ENCODE measurements at places on chromosomes 3 and 15.

- no peak for DNase-seq
These were observed 15.3 kb upstream of the KLHL25 start for GRCh38 chr15:85810075-85810474.

DNA sequence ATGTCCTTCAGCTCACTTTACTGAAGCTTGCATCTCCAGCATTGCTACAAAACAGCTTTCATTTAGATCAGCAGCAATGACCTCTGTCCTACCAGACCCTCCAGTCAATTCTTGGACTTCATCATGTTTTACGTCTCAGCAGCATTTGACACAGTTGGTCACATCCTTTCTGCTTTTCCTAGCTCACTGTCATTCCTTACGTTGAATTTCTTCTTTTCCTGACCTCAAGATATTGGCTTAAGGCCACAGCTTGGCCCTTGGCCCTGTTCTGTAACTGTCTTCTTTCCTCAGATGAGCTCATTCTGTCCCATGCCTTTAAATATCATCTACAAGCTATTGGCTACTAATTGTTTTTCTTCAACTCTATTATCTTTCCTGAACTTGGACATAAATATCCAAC, 576.2 kb upstream of the KCNMB2 start:
- DNase-seq = no peak

- DNase-seq = no peak
These were observed 477.4 kb upstream of the RASGRP1 start for GRCh38 chr15:39041979-39042495.

DNA sequence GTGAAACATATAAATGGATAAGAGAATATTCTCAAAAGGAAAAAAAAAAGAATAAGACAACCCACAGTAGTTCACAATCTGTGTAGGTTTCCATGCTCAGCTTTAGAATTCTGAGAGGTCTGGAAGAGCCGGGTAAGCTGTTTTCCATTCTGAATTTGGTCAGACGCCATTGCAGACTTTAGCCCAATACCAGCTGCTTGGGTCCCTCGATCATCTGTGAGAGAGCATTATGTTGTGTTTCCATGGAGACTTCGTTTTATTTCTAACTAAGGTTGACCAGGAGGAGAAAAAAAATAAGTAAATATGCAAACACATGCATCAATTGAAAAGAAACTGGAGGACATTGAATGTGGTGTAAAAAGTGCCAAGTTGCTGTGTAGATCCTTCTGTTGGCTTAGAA, 25.5 kb downstream of the KCNAB1 start:
- no peak for DNase-seq

- no peak for DNase-seq
These were observed 39.0 kb downstream of the MNS1 start for GRCh38 chr15:56425976-56426375.

- no peak for DNase-seq
These were observed 44.5 kb upstream of the CCDC80 start for GRCh38 chr3:112685420-112685819.

- no peak for DNase-seq
These were observed 2.9 kb downstream of the WNT5A start for GRCh38 chr3:55484191-55484689.

DNA sequence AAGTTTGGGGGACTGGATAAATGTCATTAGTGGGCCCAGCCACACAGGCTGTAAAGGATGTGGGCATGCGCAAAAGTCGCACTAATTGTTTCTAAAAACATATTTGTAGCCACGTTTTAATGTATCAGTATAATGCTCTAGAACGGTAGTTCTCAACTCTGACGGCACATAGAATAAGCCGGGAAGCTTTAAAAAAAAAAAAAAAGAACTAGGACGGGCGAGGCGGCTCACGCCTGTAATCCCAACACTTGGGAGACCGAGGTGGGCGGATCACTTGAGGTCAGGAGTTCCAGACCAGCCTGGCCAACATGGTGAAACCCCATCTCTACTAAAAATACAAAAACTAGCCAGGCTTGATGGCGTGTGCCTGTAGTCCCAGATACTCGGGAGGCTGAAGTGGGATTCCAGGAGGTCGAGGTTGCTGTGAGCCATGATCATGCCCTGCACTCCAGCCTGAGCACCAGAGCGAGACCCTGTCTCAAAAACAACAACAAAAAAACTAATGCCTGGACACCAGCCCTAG, 618 bp upstream of the MON1A start:
- DNase-seq = peak; percentile 3

DNA sequence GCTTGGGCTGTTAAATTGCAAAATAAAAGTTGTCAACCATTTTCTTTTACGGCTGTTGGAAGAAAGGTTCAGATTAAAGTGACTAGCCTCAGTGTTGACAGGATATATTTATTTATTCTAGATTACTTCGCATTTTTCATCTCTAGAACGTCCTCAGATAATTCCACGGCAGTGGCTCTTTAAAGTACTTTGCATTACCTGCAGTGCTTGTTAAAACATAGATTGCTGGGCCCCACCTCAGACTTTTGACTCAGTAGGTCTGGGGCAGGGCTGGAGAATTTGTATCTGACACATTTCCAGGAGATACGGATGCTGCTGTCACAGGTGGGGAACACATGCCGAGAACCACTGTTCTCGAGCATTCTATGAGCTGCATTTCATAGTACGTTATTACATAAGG, 292.7 kb downstream of the EDEM1 start:
- no peak for DNase-seq

- DNase-seq = peak; percentile 25
These were observed 8.9 kb downstream of the GYG1 start for GRCh38 chr3:149000206-149000745.

- no peak for DNase-seq
These were observed 38.3 kb downstream of the ETV5 start for GRCh38 chr3:186070550-186070949.

GRCh38 chr15:84099181-84099580, 136.4 kb upstream of the GOLGA6L4 start:
- DNase-seq = peak; percentile 84

DNA sequence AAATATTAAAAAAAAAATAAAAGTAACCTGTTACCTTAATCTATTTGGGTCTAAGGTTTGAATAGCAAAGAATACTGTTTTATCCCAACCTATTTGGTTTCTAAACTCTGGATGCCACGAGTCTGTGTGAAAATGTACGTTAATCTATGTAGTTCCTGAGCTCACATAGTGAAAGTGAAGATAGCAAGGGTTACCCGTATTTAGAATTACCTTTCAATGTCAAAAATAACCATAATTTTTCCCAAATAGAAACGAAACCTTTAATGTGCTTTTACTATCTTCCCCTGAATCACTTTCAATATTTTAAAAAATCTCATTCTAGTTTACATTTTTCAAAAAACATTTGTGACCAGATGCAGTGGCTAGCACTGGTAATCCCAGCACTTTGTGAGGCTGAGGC, 5.8 kb upstream of the USP50 start:
- DNase-seq = no peak

DNA sequence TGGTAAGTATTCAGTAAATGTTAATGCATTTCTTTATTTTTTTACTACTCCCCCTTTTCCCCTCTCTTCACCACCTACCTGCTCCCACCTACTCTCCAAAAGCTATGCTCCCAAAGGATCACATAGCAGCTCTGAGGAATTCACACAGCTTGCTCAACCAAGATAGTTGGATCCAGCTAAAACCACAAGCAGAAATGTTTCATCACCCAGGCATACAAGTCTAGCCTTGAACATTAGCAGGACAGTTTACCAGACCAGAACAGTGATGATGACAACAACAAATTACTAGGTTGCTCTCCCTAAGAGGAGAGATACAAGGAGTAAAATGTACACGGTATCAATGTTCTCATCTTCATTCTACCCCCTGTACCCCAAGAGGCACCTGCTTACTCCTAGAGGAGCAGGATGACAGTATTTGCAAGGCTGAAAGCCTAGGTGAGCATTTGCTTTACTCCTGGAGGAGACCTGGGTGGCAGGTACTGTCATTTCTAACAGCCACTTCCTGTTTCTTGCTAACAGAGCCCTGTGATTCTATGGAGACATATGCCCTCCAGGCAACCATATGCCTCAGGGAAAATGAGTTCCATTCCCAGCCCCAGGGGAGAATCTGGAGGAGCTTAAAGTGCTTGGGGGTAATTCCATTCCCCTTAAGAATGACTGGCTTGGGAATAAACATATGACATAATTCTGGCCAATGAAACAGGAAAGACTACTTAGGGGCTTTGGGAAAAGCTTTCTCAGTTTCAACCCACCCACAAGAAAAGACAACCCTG, 237.5 kb downstream of the NTRK3 start:
- DNase-seq = no peak

DNA sequence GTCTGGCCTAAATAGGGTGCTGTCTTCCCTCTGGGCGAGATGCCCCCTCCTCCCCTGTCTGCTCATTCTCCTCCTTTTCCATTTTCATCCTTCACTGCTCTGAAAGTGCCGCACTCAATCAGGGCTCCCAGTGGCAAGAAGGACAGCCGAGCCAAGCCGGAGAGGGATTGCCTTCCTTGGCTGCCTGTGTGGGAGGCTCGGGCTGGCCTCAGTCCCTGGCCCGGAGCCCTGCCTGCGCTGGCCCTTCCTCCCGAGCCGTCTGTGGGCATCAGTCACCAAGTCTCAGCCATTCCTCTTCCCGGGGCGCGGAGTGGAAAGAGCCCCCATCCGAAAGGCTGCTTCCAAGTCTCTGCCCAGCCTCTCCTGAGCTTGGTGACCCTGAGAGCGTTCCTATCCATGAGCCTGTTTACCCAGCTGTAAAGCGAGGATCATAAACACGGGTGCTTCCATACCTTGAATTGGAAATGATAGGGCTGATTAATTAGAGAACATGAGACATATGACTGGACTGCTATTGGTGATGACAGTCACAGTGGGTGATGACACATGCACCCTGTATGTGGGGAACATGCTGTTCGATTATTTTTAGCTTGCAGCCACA, 59.1 kb upstream of the TLE3 start:
- DNase-seq = no peak

GRCh38 chr3:60675424-60675823, 575.8 kb downstream of the FHIT start:
- no peak for DNase-seq

GRCh38 chr3:147030274-147030673, 376.1 kb downstream of the ZIC4 start:
- DNase-seq = no peak

- DNase-seq = peak; percentile 99
These were observed at the start of gene KATNBL1 for GRCh38 chr15:34209421-34210282. TSS of gene KATNBL1 (minus strand) at chr15:34210096. CDS start at chr15:34163676, 46,420 bp downstream.

- DNase-seq = no peak
These were observed 1028.1 kb downstream of the NTRK3 start for GRCh38 chr15:87228460-87228859.

DNA sequence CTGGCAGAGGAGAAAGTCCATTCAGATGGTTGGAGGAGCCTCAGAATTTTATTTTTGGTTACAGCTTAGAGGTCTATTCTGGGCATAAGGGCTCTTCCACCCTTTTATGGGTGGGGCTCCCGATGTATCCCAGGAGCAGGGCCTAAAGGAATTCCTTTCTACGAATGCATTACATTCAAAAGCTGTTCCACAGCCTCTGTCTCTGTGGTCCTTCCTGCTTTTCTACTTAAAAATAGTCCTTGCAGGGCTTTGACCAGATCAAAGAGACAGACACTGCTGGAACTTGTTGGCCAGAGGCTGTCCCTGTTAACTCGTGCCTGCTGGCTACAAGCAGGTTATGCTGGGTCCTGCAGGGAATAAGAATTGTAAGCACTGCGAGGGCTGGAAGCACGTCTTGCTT, 14.4 kb upstream of the NOX5 start:
- no peak for DNase-seq

- DNase-seq = no peak
These were observed 76.0 kb upstream of the GSK3B start for GRCh38 chr3:120170223-120170622.

GRCh38 chr3:113573728-113574127, 41.4 kb downstream of the SIDT1 start:
- DNase-seq = no peak

DNA sequence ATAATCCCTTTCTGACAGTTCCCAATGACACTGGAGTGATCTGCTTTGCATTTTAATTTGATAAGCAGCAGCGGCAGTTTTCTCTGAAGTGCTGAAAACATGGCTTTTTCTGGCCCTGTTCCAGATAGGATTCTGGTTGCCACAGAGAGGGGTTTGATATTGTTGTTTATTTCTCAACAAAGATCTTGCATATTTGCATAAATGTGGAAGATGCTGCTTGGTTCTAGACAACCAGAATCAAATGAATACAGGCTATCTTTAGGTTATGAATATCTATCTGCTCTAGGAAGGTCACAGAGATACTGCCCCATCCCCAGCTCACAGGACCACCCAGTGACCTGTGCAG, 137.1 kb downstream of the ZNF609 start:
- DNase-seq = no peak

GRCh38 chr3:46797486-46797885, 65.8 kb downstream of the MYL3 start:
- no peak for DNase-seq

DNA sequence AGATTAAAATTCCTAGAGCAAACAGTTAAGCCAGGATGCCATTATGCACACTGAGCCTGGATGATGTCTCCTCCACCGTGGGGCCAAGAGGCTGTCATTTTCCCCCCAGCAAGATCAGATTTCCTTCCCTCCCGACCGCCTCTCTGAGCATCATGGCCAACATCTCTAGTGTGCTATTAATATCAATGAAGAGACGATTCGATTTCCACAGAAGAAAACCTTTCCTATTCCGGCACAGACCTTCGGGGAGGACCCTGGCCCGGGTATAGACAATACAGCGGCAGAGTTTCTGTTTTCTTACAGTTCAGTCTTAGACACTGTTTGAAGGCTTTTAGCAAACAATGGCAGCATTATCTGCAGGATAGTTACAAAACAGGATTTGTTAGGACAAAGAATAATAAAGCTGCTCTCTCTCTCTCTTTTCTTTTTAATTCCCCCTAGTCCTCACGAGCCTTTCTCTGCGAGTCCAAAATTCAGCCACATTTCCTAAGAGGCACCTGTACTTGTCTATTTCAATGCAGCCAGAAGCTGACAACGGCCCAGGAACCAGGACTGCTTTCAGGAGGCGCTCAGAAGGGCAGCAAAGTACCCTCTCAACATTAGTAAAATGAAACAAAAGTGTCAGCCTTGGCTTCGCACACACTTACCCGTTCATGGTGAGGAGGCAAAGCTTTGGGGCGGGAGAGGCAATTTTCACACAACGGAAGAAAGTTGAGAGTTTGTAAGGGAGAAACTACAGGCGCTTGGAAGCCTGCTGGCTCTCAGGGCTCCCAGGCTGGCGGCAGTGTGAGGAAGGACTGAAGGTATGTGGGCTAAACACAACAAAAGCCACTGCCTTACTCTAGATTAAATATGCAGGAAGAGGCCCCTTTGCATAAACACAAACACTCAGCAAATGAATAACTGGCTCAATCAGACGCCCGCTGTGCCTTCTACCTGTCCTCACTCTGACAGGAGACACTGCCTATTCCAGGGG, 278.0 kb downstream of the FOXP1 start:
- peak; percentile 5 for DNase-seq

GRCh38 chr3:152302521-152303021, 33.8 kb downstream of the MBNL1 start:
- no peak for DNase-seq

DNA sequence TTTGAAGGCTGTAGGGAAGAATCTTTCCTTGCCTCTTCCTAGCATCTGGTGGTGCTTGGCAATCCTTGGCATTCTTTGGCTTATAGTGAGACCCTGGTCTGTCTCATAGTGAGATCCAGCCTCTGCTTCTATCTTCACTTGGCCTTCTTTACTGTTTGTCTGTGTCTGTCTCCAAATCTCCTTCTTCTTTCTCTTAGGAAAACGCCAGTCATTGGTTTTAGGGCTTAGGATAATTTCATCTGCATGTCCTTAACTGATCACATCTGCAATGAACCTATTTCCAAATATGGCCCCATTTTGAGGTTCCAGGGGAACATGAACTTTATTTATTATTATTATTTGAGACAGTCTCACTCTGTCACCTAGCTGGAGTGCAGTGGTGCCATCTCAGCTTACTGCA, 25.8 kb downstream of the KAT2B start:
- no peak for DNase-seq

Measured in inflammatory macrophage (primary cell).